ENCODE measurements at places on chromosomes 16 and 17.

DNA sequence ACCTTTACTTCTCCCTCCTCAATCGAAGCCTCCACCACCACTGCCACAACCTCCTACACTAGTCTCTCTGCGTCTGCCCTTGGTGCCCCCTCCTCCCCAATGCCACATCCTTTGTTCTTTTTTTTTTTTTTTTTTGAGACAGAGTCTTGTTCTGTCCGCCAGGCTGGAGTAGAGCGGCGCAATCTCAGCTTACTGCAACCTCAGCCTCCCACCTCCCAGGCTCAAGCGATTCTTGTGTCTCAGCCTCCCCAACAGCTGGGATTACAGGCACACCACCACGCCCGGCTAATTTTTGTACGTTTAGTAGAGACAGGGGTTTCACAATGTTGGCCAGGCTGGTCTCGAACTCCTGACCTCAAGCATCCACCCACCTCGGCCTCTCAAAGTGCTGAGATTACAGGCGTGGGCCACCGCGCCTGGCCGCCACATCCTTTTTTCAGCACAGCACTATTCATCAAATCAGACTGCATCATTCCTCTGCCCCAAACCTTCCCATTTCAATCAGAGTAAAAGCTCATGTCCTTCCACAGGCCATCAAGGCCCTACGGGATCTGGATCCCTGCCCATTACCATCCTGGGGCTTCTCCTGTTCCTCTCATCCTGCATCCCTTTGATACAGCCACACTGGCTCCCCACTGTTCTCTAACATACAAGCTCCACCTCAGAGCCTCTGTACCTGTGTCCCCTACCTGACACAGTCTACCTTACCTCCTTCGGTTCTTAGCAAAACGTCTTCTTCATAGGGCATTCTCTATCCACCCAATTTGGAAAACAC, 2.0 kb downstream of the KLHL11 start:
- no peak for DNase-seq

DNA sequence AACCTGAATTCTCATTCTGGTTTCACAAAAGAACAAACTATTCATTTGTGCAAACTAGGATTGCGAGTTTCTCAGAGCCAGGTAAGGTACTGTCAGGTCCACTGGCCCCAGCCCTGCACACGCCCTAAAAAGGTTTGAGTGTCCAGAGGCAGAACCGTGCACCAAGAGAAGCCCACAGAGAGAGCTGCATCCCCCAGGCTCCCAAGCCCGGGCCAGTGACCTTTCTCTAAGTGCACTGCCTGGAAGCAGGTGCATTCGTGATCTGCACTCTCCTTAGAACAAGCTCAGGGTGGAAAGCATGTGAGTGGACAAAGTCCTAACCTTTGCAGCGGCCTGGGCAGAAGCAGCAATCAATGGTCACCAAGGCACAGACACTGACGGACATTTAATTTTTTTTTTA, 26.8 kb downstream of the MEAK7 start:
- DNase-seq, result no peak

GRCh38 chr16:10565167-10565566, 15.2 kb downstream of the EMP2 start:
- no peak for DNase-seq

DNA sequence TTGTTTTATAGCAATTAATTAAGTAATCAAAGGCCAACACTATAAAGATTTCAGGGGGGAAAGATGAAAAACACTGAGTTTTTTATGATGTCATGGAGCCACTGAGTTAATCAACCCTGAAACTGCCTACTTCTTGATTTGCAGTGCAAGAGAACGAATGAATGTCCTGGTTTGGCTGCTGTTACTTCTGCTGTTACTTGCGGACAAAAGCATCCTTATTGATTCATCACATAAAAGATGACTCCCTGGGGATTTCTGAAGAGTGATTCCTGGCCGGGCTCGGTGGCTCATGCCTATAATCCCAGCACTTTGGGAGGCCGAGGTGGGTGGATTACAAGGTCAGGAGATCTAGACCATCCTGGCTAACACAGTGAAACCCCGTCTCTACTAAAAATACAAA, 10.9 kb upstream of the SPNS3 start:
- DNase-seq, result no peak

DNA sequence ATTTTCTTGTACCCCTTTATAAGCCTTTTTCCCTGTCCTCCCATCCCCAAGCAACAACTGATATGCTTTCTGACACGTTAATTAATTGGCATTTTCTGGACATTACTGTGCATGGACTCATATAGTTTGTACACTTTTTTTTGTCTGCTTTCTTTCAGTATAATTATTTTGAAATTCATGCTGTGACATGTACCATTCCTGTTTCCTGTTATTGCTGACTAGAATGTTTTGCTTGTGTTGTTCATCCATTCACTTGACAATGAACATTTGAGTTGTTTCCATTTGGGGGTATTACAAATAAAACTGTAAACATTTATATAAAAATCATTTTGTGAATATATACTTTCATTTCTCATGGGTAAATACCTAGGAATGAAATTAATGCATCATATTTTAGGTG, 50.6 kb downstream of the RBBP6 start:
- DNase-seq, result no peak

DNA sequence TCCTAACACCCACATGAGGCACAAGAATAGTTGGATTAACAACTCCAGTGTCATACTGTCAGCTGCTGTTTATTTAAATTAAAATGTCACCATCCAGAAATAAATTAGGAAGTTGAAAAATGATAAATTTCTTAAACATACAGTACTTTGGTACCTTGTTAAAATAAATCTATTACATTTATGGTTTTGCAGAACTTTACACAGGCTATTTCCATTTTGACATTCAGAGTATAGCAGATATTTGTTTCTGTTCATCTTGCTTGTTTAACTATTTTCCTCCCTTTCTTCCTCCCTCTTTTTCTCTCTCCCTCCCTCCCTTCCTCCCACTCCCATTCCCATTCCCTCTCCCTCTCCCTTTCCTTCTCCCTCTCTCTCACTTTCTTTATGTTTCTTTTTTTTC, 310.1 kb downstream of the CDH8 start:
- DNase-seq, result no peak

- DNase-seq, result no peak
Observed at GRCh38 chr17:1019451-1019850, 22.5 kb downstream of the TIMM22 start.

DNA sequence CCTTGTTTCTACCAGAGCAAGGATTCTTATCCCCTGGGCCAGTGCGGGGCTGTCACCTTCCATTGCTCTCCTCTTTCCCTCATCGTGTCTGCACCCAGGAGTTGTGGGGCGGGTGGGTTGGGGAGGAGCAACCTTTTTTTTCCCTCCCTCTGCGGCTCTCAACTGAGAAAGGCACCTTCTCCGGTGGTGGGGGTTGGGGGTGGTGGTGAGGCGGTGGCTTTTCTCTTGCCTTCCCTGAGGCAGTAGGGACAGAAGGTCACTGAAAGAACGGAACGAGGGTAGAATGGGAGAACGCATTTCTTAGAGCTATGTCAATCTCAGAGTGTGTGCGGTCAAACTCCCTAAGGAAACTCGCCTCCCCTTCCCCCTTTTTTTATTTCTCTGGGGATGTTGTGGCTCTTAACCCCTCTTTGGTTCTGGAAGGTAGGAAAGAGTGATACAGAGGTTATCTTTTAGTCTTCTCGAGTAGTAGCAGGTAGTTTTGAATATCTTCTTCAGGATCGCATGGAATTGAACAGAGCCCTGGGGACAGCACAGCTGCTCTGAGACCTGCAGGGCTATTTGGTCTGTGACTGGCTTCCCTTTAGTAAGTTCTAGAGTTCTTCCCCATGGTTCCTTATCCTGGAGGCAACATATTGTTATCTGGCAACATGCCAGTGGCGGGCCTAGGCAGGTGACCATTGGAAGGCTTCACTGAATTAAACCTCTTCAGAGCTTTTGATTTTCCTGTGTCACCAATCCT, 994 bp downstream of the CLTC start:
- peak; percentile 23 for DNase-seq

DNA sequence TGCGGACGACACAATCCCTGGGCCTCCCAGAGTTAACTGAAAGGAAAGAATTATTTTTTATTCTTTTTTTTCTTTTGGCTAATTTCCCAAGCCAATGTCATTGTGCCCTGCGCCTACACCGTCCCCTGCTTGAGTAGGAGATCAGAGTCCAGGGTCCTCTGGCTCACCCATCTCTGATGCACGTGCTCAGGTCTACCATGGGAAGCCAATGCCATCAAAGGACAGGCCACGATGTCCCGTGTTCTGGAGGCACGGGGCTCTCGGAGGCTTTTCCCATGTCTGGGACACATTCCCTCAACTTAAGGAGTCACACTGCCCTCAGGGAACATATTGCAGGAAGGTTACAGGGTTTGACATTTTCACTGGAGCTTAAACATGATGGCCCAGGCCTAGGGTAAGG, 123.7 kb downstream of the SLC39A11 start:
- no peak for DNase-seq

DNA sequence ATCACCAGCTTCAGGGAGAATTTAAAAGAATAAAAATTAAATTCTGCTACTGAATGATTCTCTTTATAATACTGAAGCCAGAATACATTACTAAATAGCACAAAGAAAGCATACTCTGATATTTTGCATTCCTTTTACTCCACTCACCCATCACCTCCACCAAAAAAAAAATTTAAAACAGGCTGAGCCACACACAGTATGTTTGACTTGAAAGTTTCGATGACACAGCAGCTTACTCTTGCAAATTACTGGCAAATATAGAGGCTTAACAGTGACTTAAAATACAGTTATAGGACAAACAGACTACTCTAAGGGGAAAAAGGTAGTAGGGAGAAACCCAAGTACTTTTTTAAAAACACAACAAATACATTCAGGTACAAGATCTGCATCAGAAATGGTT, 39.2 kb downstream of the GPATCH8 start:
- no peak for DNase-seq
